Foreskin melanocyte (primary cell): ENCODE measurements at places on chromosomes 2 and 18.

DNA sequence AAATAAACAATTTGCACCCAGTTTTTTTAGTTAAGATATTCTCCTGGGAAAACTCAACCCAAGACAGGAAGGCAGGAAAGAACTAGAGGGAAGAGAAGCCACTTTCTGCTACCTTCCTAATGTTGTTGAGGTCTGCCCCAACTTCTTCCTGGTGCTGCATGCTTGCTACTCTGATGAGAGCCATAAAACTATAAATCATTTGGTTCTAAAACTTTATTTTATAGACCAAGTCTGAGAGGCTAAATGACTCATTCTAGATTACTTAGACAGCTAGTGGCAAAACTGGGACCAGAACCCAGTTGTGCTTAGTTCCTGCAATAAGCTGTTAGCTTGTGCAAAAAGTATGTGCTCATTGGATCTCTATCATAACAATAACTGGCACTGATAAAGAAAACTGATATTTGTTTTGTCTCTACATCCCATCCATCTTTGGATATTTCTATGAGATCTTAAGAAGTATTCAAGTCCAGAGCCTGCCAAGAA, 344.9 kb upstream of the SLC14A2 start:
- no peak for DNase-seq

GRCh38 chr2:238069021-238069709, 8.4 kb downstream of the SCLY start:
- no peak for DNase-seq

DNA sequence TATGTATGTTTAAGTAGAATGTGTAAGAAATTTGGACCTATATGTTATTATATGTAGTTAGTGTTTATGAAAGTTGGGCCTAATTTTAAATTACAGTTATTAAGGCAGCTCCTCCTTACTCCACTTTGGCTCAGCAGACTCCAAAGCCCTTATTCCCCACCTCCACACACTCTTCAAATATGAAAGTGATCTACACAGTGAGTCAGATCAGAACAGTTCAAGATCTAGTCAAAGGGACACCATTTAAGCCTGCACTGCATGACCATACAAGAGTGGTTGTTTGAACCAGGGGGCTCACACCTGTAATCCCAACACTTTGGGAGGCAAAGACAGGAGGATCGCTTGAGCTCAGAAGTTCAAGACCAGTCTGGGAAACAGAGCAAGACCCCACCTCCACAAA, 21.2 kb upstream of the PMAIP1 start:
- no peak for DNase-seq

GRCh38 chr2:145184741-145185651, 665.1 kb upstream of the ZEB2 start:
- no peak for DNase-seq

DNA sequence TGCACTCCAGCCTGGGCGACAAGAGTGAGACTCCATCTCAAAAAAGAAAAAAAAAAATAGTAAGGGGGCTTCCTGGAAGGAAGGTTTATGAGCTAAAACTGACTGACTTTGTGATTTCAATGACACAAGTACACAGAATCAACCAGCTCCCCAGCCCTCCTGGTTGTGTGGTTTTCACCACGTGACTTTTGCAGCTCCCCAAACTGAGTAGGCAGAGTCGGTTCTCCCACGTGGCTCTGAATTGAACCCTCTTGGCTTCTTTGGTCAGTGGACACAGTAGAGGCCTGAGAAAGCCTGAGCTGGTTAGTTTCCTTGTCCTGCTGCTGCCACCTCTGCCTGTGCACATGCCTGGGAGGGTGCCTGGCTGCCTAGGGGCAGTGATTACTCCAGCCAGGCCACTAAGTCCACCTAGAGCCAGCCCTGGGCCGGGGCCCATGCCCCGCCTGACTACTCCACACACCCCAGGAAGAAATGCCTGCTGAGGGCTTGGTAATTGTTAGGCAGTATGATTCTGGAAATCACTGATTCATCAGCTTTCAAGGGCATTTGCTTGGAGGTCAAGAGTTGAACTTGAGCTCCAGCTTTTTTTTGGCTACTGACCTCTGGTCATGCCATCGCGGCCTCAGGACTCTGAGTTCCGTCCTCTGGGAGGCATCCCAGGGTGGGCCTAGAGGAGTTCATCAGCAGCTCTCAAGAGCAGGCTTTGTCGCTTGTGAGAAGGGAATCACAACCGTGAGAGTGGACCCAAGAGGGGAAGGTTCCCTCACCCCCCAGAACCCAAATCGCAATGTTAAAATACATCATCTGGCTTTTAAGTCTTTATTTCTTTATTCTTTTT, 431.9 kb upstream of the HS6ST1 start:
- no peak for DNase-seq

- DNase-seq, result peak; percentile 48
Observed at GRCh38 chr2:20015482-20016083, 3.1 kb upstream of the MATN3 start.

- DNase-seq, result peak; percentile 12
Observed at GRCh38 chr2:26246818-26247217, 2.1 kb downstream of the HADHB start.
